ENCODE measurements at places on chromosomes 1 and 21.

DNA sequence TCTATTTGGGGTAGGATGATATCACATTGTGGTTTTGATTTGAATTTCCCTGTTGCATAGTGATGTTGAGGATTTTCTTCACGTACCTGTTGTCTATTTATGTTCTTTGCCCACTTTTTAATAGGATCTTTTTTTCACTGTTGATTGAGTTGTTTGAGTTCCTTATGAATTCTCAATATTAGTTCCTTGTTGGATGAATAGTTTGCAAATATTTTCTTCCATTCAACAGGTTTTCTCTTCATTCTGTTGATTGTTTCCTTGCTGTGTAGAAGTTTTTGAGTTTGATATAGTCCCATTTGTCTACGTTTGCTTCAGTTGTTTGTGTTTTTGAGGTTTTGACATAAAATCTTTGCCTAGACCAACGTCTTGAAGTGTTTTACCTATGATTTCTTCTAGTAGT lies 369.5 kb upstream of the CAMK1G start:
- no peak for DNase-seq

DNA sequence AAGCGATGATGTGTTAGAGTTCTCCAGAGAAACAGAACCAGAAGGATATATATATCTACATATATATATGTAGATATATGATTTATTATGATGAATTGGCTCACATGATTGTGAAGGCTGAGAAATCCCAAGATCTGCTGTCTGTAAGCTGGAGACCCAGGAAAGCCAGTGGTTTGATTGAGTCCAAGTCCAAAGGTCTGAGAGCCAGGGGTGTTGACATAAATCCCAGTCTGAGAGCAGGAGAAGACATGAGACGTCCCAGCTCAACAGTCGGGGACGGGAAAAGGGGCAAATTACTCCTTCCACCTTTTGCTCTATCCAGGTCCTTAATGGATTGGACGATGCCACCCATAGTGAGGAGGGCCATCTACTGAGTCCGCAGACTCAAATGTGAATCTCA lies 126.6 kb downstream of the PRDM2 start:
- no peak for DNase-seq

DNA sequence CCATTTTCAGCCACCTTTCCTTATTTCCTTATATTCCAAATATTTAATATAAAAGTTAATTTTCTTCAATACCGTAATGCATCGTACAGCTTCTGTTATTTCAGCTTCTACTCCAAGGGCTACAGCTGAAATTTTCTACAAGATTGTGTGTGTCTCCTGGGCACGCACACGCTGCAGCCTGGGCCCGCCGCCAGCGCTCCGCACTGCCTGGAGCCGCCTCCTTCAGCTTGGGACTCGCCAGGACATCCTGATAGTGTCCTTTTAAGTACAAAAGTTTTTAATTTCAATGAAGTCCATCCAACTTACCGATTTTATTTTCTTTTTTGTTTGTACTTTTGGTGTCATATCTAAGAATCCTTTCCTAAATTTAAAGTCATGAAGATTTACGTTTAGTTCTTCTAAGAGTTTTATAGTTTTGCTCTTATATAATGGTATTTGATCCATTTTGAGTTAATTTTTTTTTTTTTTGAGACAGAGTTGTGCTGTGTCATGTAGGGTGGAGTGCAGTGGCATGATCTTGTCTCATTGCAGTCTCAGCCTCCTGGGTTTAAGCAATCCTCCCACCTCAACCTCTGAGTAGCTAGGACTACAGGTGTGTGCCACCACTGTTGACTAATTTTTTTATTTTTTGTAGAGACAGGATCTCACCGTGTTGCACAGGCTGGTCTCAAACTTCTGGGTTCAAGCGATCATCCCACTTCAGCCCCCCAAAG lies 82.8 kb downstream of the AXDND1 start:
- no peak for DNase-seq

DNA sequence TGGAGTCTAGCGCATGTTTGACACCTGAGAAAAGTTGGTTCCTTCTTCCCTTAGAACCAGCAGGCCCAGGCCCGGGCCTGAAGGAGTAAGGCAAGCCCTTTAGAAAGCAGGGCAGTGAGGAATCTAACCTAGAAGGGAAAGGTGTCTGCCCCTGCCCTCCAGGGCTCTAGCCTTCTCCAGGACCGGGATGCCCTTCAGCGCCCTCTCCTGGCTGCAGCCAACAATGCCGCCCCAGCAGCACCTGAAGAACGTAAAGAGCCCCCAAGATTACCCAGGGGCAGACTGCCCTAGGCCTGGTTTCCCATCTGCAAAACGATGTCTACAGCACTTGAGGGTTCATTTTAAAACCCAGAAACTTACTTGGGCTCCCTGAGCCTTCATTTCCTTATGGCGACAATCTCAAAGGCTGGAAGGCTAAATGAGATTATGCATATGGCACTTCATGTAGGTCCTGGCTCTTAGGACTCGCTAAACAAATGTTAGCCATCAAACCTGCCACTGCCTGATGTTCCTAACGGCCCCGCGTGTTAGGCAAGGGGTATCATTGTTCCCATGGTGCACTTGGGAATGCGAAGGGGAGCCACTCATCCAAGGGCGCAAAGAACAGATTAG lies 106.7 kb upstream of the KLHDC7A start:
- DNase-seq, result no peak

DNA sequence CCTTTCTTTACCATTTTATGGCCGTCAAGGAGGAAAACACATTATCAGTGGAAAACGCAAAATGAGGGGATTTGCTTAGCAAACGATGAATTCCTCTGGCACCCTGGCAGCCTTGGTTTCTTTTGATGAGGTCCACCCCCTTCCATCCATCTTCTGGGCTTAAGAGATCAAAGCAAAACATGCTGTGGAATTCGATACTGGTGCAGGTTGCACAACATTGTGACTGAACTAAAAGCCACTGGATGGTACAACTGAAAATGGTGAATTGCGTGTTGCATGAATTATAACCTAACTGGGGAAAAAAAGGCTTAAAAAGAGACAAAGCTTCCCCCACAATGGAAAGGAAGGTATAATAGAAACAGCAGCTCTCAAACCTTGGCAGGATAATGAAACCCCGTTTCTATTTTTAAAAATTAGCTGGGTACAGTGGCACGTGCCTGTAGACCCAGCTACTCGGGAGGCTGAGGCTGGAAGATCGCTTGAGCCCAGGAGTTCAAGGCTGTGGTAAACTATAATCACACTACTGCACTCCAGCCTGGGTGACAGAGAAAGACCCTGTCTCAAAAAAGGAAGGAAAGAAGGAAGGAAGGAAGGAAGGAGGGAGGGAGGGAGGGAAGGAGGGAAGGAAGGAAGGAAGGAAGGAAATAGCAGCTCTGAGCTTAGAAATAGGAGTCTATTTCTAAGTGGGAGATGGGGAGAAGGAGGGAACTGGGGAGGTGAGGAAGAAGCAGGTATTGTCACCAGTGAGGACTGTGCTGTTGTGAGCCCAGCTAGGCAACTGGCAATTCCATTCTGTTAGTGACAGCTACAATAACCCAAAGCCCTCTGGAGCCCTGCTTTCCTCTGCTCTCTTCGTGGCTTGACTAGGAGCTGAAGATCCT lies 29.0 kb upstream of the LGALS8 start:
- DNase-seq, result no peak
